ENCODE measurements at places on chromosomes 1 and 21. TPM values are rescaled to one million over a fixed set of nuclear protein-coding genes. Genes with fewer than 3 reads are reported as not detected.

The LRIG2 gene
- polyA plus RNA-seq: 15.1 TPM

The PADI2 gene
- 3.0 TPM for polyA plus RNA-seq

The S100A7A gene
- not detected for polyA plus RNA-seq

The HTR6 gene
- polyA plus RNA-seq: 1.4 TPM

The UMODL1 gene
- polyA plus RNA-seq: 0.09 TPM

The DYNLT4 gene
- not detected for polyA plus RNA-seq

- DNase-seq: no peak
Observed at GRCh38 chr1:31771891-31772668, 7.9 kb upstream of the ADGRB2 start.

DNA sequence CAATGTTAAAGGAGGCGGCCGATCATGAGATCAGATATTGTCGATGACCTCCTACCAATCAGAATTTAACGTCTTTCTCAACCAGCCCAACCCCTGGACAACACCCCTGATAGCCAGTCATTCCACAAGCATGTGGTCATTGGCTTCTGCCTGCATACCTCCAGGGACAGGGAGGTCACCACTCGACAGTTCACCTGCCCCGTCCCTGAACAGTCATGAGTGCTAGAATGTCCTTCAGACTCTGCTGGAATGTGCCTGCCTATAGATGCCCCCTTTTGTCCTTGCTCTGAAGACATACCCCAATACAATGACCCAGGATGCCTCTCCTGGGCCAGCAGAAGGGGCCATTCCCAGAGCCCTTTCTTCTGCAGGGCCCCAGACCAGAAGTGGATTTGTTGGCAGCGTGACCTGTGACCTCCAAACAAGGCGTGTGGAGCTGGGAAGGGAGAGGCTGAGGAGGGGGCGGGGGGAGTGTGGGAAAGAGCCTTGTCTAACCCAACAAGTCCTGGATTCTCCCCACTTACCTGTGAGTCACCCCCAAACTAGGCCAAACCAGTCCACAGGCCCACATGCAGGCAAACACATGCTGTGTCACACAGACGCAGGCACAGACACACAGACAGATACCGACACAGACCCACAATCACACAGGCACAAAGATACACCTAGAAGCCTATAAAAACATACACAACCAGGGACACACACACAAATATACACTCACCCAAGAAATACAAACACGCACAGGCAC, 2.2 kb downstream of the CRYBG2 start:
- DNase-seq: no peak

- no peak for DNase-seq
Observed at GRCh38 chr1:46552357-46553237, 1.1 kb upstream of the KNCN start.

DNA sequence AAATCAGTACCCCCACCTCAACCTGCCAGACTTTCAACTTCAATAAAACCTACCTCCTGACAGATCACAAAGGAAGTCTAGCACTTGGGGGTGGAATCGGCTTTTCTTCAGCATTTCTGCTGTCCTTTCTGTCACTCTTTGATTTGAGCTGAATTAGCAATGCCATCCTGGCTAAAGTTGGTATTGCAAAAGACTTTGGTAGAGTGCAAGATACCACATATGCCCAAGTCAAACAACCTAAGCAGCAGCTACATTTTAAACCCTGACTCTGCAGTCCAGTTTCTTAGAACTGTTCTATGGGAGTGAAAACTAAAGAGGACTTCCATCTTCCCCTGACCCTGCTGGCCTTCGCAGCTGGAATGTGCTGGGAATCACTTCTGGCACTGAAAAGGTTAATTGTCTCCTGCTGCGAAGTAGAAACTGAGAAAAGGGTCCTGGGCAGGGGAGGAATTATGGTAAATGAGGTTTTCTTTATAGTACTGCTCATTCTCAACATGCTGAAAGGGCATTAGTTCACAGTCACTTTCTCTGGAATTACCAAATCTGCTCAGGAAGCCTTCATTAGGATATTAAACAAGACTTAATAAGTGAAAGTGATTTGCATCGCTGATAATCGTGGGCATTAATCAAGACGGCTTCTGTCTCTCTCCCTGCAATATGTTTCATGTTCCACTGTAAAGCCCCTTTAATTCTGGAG, 126.2 kb upstream of the SMYD2 start:
- no peak for DNase-seq

DNA sequence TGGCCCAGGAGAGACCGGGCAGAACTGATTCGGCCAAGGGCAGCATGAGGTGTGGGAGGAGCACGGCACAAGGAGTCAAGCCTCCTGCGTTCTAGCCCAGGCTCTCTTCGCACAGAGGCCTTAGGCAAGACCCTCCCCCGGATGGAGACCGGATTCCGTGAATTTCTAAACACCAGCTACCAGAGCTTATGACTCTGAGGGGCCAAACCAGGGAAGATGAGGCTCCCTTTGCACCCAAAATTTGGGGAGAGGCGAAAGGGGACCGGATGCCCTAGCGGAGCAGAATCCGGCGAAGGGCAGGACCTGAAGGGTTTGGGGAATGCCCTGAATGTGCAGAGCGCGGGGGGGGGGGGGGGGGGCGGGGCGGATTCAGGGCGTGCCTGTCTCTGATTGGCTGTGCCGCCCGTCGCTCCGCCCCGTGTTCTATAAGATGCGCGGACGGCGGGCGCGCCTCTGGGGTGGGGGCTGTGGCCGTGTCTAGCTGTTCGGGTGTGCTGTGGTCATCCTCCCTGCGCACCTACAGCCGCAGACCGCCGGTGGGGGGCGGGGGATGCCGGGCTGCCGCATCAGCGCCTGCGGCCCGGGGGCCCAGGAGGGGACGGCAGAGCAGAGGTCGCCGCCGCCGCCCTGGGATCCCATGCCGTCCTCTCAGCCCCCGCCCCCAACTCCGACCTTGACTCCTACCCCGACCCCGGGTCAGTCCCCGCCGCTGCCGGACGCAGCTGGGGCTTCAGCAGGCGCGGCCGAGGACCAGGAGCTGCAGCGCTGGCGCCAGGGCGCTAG, at the start of gene TRNP1:
TRNP1 (plus strand) TSS at position 456 of the 783 bp plus-strand sequence; CDS start at position 551, 95 bp downstream.
- no peak for DNase-seq

- DNase-seq: no peak
Observed at GRCh38 chr21:34593954-34594531, 20.9 kb downstream of the RCAN1 start.

- DNase-seq: no peak
Observed at GRCh38 chr1:97976801-97977200, 56.0 kb upstream of the DPYD start.

- no peak for DNase-seq
Observed at GRCh38 chr1:223429821-223430220, 36.6 kb downstream of the CCDC185 start.

GRCh38 chr1:40692429-40692895, 958 bp downstream of the NFYC start:
- DNase-seq: no peak

- DNase-seq: no peak
Observed at GRCh38 chr1:219573960-219574359, 38.9 kb downstream of the ZC3H11B start.

DNA sequence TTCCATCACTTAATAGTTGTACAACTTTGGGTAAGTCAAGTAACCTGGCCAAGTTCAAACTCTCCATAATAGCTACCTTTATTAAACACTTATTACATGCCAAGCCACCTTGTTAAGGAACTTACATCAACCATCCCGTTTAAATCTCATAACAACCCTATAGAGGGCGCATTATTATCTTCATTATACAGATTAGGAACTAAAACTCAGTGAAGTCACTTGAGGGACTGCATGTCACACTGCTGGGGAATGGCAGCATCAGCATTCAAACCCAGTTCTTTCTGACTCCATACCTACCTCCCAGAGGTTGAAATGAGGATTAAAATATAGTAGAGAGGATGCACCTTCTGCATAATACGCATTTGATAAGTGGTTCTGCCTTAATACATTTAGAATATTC, 47.1 kb upstream of the PLA2G2C start:
- no peak for DNase-seq

- no peak for DNase-seq
Observed at GRCh38 chr1:226681652-226682493, 57.2 kb downstream of the ITPKB start.

DNA sequence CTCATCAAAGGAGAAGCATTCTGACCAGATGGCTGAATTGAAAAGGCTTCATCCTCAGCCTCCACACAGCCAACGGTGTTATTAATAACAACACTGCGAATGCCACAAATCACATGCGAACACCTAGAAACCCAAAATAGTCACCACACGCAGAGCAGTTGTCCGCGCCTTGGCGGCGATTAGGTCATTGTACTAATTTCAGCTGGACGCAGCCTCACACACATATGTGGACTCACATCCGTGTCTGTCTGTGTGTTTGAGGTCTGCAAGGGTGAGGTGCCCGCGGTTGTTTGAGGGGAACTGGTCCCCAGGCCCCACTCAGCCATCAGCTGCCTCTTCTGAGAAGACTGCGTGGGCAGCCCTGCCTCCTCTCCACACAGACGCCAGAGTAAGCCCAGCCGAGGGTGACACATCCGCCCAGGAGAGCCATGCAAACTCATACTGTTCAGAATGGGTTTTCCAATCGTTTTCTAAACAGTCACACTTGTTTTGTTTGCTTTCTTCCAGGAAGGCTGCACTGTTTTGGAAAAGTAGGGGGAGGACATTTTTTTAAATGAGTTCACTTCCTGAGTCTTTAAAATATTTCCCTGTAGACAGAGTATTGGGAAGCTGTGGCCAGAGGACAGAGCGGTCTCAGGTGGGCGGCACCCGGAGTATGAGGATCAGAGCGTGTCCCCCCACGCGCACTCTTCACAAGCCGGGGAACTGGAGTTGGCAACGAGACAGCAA, 53.4 kb downstream of the TOMM20 start:
- no peak for DNase-seq

- DNase-seq: no peak
Observed at GRCh38 chr1:227449741-227450441, 113.5 kb upstream of the ZNF678 start.

DNA sequence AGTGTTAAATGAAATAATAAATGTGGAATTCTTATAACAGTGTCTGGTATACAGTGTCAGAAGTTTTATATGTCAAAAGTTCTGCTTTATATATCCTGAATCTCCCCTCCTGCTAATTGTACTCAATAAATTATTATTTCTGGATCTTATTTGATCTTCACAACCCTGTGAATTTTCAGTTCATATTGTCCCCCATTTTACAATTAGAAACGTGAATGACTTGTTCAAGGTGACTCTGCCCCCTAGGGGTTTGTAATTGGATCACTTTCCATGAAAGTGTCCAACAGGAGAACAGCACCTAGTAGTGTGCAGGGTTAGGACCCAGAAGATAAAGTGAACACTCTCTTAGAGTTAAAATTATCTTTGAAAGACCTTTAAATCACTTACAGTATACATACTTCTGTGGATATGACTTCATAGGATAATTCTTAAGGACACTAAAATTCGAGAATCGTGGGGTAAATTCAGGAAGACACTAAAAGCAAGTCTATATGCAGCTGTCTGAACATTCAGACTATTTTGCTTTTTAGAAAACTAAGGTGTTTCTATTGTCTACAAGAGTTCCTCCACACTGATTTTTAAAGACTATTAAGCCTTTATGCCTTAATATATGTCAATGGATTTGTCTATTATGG, 4.5 kb upstream of the DDR2 start:
- DNase-seq: no peak

DNA sequence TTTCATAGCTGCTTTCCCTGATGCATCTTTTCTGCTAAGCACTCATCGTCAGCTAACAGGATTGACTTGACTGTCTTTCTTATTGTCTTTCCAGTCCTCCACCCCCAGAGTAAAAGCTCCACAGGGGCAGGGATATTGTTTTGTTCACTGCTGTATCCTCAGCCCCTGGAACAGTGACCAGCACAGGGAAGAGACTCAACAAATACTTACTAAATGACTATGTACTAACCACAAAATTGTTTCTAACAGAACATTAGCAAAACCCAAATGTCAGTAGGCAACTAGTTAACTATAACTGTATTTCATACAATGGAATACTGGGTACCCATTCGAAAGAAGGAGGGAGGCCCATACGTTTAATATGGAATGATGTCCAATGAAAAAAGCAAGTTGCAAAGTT, 53.0 kb downstream of the BCAR3 start:
- no peak for DNase-seq

- DNase-seq: no peak
Observed at GRCh38 chr1:3846541-3846940, 10.5 kb downstream of the CEP104 start.

DNA sequence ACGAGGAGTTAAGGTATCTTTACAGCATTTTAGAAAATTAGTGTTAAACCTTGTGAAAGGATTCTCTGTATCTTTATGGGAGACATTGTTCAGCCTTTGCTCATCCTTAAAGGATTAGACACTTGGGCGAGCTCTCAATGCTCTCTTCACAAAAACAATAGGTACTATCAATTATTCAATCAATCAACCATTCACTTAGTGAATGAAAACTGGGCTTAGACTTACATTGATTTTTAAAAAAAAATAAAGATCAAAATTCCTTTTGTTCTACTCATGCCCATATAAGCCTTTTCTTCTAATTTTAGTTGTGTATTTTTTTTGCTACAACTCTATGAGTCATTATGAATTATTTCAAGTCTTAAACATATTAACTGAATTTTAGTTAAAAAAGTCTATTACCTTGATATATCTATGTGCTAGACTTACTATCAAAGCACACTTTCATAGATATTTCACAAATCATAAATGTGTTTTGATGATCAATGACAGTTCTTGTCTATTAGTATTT, 181.2 kb downstream of the DPYD start:
- no peak for DNase-seq

- no peak for DNase-seq
Observed at GRCh38 chr1:216531263-216532239, 108.3 kb upstream of the USH2A start.

GRCh38 chr1:205920159-205920558, 23.1 kb downstream of the SLC26A9 start:
- DNase-seq: no peak

DNA sequence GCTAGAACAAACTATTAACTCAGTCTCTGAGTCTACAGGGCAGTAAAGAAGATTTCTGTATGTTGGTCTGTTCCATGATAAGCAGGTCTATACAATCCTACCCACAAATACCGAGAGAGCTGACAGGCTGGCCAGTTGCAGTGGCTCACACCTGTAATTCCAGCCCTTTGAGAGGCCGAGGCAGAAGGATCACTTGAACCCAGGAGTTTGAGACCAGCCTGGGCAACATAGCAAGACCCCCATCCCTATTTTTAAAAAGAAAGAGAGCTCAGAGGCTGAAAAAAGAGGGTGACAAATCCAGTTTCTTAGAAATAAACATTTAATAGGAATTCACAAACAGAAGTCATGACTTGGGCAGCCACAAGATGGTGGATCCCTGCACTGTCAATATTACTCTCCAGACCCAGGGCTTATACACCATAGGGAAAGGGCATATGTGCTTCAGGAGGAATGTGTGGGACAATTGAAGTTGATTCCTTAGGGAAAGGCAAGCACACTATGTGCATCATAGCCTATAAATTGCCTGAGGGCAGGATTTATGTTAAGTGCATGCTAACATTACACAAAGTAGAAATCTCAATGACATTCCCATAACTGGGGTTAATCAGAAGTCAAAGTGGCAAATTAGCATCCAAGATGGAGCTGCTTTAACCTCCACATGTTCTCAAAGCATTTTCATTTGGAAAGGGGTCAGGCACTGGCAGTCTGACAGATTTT, 66.8 kb downstream of the SLC16A1 start:
- DNase-seq: no peak
